ENCODE measurements at places on chromosomes 1 and 21. TPM values are rescaled to one million over a fixed set of nuclear protein-coding genes. Genes with fewer than 3 reads are reported as not detected.
A peak's percentile ranks its signal among the peaks of the same experiment; 100 is the strongest.

- no peak for DNase-seq
These were observed 11.5 kb upstream of the HCRTR1 start for GRCh38 chr1:31605908-31606427.

DNA sequence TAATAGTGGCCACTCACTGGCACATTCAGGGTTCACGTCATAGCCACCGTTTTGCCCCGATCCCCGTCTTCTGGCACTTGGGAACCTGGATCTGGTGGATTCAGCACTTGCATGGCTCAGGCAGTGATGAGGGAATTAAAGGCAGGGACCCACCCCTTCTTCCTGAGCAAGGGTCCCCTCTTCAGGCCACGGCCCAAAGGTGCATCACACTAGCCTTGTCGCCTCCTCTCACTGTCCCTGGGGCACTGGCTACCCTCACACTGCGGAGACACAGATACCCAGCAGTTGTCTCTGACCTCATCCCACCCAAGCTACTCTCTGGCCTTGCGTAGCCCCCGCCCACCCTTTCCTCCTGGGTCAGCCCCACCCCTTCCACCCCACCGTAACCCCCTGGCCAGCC lies 19.9 kb upstream of the LDLRAP1 start:
- no peak for DNase-seq

- peak; percentile 66 for DNase-seq
These were observed at the start of gene MYCL for GRCh38 chr1:39901714-39902459. MYCL (minus strand) TSS chr1:39901917; CDS start chr1:39901434, 483 bp downstream.

AGT gene
- total RNA-seq: not detected

SLC45A1 gene
- total RNA-seq: 1.2 TPM

All from CD4-positive, alpha-beta memory T cell (primary cell).